ENCODE measurements at places on chromosomes 2 and 18.

DNA sequence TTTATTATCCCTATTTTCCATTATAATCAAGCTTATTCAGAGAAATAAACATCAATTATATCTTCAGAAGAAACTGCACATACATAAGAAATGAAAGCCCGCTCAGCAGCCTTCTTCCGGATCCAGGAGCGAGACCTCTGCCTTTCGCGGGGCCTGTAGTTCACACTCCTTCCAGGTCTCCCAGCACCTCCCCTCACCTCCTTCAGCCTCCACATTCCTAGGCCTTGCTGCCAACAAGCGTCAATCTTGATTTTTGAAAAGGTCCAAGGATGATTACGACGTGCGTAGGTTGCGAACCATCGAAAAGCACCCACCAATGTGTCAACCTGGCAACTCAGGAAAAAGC lies 355 bp upstream of the KIDINS220 start:
- no peak for DNase-seq

DNA sequence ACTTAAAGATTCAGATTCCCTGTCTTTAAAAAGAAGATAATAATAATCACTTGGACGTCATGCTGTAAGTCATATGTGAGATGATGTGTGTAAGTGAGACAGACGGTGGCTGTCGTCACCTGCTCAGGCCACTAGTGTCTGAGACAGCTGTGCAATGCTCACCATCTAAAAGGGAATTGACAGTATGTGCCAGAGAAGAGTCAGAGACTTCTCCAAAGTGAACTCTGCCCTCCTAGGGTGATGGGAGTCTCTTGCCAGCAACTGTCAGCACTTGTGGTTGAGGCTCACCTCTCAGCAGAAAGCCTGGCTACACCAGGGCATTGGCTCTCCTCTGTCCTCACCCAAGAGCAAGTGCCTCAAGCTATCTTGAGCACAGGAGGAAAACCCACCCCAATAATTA lies 131.6 kb upstream of the DNAJC10 start:
- no peak for DNase-seq

- no peak for DNase-seq
Observed at GRCh38 chr2:19251554-19251953, 106.9 kb downstream of the OSR1 start.

DNA sequence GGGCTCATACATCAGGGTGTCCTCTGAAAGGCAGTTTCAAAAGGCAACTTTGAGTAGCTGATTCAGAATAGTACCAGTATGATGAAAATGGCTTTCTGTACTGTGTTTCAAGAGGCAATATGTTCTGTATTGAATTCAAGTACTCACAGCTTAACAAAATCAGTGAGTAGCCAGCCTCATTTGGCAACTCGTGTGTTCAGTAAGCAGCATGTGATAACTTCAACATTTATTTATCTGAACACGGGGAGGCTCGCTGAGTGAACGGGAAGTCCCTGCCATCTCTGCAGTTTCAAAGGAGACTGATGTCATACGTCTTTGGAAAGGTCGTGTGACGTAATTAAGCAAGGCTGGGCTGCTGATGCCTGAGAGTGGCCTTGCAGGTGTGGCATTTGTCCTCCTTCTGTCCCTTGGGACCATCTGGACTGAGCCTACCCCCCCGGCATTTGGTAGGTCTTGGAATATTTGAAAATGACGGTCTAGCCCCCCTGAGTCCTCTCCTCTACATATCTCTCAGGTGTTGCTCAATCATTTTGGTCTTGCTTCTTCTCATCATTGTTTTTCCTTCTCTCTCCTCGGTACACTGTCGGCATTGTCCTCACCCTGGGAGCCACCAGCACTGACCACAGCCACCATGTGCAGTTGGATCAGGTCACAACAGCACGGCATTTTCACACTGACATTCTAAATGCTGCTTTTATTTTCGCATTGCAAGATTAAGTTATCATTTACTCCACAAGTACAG lies 62.8 kb downstream of the SMIM21 start:
- DNase-seq = no peak

- DNase-seq = no peak
Observed at GRCh38 chr18:60215432-60215831, 157.1 kb downstream of the MC4R start.

GRCh38 chr2:226652369-226652768 lies 147.3 kb downstream of the IRS1 start:
- no peak for DNase-seq

GRCh38 chr2:179336782-179337534 lies 72.3 kb upstream of the SESTD1 start:
- DNase-seq = no peak

- DNase-seq = no peak
Observed at GRCh38 chr2:109726379-109727270, 67.5 kb upstream of the RGPD5 start.

DNA sequence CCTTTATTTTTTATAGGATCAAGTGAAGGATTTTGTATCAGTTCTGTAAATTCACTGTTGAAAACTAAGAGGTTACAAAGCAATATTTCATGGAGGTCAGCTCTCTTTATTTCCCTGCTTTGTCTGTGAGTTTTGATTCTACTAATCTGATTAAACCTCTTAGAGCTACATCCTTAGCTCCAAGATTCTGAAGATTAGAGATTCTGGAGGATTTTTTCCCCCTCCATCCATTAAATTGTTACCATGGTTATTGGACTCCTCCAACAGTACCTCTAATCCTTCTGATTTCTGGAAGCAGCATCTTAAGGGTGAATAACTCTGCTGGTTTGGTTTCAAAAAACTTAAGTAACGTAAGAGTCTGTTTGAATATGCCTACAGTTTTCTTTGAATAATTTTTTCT lies 110.0 kb downstream of the TANC1 start:
- DNase-seq = no peak

DNA sequence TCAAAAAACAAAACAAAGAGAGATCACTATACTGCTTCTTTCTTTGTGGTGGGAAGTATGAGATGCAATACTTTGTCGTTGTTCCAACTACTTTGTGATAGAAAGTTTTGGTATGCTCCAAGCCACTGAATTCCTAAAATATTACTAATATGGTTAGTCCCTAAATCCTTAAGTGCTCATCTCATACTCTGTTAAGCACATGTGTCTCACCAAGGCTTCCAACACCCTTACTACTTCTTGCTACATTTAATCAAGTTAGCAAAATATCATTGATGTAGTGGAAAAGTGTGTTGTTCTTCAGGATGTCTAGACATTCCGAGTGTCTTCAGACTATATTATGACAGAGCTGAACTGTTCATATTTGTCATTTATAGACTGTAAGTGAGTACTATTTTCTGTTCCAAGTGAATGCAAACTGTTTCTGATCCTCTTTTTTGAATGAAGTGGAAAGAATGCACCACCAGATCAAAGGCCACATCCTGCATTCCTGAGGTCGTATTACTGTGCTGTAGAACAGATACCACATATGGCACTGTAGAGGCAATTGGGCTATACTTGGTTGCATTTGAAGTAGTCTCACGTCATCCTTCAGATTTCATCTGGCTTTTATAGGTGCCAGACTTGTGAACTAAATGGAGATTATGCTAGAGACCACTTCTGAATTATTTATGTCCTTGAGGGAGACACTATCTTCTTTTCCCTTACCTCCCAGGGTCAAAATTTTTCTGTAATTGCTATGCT lies 298.4 kb upstream of the ZNF521 start:
- no peak for DNase-seq

- DNase-seq = no peak
Observed at GRCh38 chr2:215784371-215784783, 229.0 kb downstream of the MREG start.

GRCh38 chr2:176463546-176463945 lies 194.3 kb downstream of the MTX2 start:
- no peak for DNase-seq

DNA sequence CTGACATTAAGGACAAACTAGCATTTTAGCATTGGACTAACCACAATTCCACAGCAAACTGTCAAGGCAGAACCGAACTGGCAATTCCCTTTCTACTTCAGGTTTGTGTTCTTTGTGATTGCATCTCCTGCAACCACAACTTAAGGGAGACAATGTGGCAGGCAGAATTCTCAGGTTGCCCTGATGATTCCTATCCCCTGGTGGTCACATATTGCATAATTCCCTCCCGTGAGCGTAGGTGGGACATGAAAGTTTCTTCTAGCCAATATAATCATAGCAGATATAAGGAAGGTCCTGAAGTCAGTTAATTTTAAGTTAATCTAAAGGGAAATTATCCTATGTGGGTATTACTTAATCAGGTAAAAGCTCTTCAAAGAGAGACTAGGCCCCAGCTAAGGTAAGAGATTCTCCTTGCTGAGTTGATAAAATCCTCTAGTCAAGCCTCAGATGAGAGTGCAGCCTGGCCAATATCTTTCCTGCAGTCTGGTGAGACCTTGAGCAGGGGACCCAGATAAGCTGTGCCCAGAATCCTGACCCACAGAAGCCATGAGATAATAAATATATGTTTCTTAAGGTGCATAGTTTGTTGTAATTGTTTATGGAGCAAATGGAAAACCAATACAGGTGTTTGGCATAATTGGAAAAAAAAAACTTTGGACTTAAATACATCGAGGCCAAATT lies 45.9 kb upstream of the TNP1 start:
- no peak for DNase-seq

DNA sequence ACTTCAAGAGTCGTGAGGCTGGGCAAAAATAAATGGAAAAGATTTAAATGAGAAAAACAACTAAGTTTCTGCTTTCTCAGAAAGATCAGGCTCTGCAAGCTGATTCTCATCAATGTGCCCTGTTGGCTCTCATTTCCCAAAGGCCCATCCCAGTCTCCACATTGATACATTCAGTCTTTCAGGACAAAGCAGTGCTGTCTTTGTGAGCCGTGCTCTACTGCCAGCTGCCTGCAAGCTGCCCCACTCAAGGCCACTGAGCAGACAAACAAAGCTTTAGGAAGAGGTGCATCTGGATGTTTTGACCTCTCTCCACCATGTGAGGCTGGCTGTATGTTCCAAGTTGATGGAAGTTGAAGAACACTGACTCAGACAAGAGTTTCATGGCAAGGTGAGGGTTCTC lies 48.8 kb downstream of the FSHR start:
- no peak for DNase-seq

GRCh38 chr2:178008636-178009289 lies 63.8 kb downstream of the PDE11A start:
- no peak for DNase-seq

DNA sequence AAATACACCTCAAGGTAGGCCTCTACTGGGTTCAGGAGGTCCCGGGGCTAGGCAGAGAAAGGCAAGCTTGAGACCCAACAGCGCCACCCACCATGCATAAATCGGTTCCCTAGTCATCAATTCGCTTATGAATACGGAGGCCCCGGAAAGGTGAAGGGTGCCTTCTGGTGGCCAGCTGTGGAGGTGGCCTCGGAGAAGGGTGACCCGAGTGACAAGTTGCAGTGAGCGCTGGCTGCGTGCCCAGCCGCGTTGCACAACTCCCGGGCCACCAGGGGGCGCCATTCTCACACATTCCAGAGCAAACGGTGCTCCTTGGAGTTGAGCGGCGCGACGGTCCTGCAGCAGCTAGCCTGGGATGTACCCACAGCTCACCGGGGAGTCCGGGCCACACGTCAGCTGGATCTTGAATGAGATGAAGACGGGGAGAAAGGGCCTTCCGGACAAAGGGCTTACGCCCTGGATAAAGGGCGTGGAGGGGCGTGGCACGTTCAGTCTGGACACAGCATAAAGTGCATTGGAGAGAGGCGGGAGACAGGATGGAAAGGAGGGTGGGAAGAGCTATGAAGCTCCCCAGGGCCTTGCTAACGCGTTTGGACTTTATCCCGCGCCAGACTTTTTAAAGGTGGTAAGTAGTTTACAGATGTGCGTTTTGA lies 20.4 kb downstream of the TMSB10 start:
- peak; percentile 98 for DNase-seq

- no peak for DNase-seq
Observed at GRCh38 chr18:22177327-22177871, 8.0 kb downstream of the GATA6 start.

DNA sequence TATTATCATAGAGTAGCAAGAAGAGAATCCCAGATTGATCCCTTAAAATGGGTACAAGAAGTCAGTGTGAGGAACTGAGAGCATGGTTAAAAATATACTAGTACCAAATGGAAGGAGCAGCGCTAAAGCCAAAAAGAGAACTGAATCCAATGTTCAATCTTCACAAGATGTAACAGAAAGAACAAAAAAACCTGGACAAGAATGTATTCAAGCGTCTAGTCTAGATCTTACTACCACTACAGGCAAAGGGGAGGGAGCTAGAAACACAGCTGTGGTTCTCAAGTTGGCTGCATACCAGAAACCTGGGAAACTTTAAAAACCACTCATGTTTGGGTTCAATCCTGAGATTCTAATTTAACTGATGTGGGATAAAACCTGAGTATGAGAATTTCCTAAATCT lies 57.5 kb downstream of the PIAS2 start:
- no peak for DNase-seq

GRCh38 chr18:24234850-24235418 lies 96.1 kb downstream of the CABYR start:
- no peak for DNase-seq

Measured in stimulated activated CD8-positive, alpha-beta memory T cell treated with anti-CD3 and anti-CD28 coated beads, Interleukin-7, amount 100 ng/mL, for 1 hour (primary cell).